Stimulated activated CD8-positive, alpha-beta memory T cell treated with anti-CD3 and anti-CD28 coated beads, Interleukin-15, amount 100 ng/mL, for 4 hours (primary cell): ENCODE measurements at places on chromosomes 7 and 10.

GRCh38 chr7:156942708-156943090, 6.8 kb upstream of the NOM1 start:
- no peak for DNase-seq

DNA sequence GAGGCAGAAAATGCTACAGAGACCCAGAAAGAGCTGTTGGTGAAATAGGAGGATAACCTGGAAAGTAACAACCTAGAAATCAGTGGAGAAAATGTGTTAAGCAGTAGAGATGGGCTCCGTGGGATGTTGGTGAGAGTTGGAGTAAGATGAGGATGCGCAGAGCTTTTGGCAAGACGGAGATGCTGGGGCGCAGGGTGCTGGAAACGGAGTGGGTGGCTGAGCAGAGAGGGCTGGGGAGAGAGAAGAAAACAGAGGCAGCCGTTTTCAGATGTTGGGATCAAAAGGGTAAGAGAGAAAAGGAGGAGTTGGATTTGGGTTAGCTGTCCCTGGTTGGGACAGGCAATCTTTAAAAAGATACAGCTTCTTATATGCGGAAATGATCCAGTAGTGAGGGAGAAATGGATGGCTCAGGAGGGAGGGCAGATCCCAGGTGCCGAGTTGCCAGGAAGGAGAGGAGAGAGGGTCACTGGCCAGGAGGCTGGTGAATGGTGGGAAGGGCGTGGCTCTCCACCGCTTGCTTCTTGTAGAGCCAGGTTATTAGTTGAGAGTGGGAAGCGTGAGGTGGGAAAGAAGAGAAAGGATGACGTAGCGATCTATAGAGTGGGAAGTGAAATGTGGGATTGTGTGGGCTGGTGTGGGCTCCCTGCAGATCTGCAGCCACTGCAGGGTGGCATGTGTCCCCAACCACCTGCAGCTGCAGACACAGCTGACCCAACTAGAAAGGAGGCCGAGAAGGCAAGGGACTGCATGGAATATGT, 182.2 kb upstream of the SVIL start:
- DNase-seq, result no peak

DNA sequence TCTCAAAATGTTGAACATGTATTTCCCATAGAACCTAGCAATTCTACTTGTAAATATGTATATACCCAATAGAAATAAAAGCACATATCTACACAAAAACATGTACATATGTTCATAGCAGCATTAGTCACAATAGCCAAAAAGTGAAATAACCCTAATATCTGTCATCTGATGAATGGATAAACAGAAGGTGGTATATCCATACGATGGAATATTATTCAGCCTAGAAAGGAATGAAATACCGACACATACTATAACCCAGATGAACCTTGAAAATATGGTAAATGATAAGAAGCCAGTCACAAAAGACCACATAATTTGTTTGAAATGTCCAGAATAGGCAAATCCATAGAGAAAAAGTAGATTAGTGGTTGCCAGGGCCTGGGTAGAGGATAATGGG, 87.9 kb downstream of the MCU start:
- DNase-seq, result no peak

GRCh38 chr7:116633131-116633988, 38.6 kb upstream of the MET start:
- DNase-seq, result no peak

- no peak for DNase-seq
Observed at GRCh38 chr7:54831644-54832095, 72.7 kb upstream of the SEC61G start.
